ENCODE measurements at places on chromosomes 5 and 9.

- DNase-seq: no peak
These were observed 627.7 kb downstream of the CCDC171 start for GRCh38 chr9:16180546-16180945.

DNA sequence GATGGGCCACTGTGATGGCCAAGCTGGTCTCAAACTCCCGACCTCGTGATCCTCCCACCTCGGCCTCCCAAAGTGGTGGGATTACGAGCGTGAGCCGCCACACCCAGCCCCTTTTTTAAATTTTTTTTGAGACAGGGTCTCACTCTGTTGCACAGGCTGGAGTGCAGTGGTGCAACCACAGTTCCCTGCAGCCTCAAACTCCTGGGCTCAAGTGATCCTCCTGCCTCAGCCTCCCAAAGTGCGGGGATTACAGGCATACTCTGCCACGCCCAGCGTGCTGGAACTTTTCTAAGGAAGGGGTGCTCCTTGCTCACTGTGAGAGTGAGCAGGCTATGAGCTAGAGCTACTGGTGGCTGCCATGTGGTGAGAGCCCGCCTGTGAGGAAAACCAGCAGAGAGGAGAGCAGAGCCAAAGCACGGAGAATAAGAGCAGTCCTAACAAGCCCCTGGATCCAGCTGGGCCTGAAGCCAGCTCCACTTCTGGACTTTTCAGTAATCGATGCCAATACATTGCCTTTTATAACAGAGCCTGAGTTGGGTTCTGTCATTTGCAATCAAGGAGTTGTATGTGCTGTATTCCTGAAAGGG is 75.5 kb upstream of the UNC5A start:
- peak; percentile 2 for DNase-seq

DNA sequence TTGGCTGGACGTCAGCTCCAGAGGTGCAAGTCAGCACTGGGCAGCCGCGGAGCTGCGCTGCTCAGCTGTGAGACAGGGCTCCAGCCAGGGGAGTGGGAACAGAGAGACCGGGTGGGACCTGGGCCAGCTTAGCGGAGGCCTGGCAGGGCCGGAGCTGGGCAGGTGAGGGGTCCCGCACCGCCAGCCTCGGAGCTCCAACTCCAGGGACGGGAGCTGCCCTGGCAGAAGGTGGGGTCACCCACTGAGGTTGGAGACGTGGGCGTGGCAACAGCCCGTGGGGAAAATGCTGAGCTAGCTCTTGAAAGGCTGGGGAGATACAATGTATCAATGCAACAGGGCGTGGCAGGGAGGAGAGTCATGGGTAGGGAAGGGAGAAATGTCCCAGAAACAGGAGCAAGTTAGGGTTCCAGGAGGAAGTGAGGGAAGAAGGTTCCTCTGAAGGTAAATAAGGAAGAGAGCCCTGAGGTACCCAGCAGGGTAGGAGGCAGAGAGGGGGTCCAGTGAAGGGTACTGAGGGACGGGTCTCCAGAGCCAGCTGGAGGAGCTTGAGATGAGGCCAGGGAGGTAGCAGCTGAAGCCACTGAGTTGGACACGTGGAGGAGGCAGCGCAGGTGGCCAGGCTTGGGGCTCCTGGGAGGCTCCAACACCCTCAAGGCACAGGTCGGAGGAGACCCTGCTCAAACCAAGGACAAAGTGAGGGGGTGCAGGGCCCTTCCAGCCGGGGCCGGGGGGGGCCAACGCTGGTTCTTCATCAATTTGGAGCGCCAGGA is 736 bp upstream of the NKD2 start:
- DNase-seq: no peak

DNA sequence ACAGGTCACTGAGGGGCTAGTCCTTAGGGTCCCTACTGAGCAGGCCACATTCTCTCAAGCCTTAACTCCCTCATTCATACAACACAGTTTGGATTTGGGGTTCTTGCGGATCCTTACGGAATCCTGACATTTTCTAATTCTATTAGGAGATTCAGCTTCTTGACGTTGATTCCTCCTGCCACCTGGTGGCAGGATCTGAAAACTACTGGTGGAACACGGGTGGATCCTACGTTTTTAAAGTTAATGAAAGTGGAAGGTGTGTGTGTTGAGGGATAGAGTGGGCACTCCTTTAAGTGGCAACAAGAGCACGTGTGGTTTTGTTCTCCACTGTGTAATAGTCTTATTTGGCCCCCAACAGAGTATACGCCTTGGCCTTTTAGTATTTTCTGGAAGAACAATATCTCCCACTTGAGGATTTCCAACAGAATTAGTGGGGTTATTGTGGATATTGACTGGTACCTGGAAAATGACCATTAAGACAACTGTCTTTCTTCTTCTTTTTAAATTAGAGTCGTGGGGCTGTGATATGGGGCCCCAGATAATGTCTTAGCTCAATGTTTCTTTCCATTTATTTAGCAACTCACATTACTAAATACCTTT is 25.2 kb downstream of the SLC28A3 start:
- peak; percentile 51 for DNase-seq

Data from CD4-positive, alpha-beta T cell treated with Interleukin-4 for 1 hour (primary cell).